ENCODE measurements at places on chromosomes 3 and 15.

GRCh38 chr15:40398413-40398873 is 7.2 kb upstream of the IVD start:
- no peak for DNase-seq

- DNase-seq = no peak
These were observed 278.6 kb downstream of the EDEM1 start for GRCh38 chr3:5466065-5466464.

- no peak for DNase-seq
These were observed 75.8 kb downstream of the B3GNT5 start for GRCh38 chr3:183328823-183329222.

- DNase-seq = peak; percentile 70
These were observed 472 bp downstream of the CHST14 start for GRCh38 chr15:40471105-40471807.

DNA sequence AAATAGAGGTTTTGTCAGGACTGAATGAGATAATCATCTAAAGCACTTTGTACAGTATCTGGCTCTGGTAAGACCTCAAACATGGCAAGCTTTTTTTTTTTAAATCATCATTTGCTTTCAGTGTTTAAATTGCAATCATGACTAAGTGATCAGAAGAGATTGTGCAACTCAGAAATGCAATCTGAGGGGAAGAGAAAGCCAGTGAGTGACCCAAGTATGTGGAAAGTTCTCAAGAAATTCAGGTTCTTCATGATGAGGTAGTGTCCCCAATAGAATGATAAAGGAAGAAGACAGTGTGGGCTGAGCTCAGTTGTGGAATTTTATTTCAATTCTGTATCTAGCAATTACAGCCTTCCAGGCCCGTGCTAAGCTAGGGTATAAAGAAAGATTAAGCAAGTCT is 132.2 kb upstream of the TBC1D5 start:
- DNase-seq = no peak

GRCh38 chr15:69660658-69661405 is 208.2 kb downstream of the RPLP1 start:
- DNase-seq = no peak

GRCh38 chr15:34341381-34342212 is 1.3 kb downstream of the NOP10 start:
- no peak for DNase-seq
